K562 (cell line): ENCODE measurements at places on chromosomes 5 and 9. TPM values are rescaled to one million over a fixed set of nuclear protein-coding genes. Genes with fewer than 3 reads are reported as not detected.

DNA sequence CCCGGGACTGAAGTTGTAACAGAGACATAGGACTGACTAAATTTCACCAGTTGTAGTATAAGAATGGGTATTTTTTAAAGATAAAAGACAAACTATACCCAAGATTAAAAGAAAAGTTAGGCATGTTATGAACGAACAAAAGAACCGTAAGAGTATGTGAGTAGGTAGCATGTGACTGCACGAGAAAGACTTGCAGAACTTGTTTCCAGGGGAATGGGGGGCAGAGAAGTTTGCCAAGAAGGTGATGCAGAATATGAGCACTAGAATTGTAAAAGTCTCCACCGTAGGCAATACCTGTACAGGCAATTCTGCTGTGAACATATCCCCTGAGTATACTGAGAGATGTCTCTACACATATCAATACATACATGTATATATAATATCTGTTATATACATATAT is 614.7 kb downstream of the PRELID2 start:
- DNase-seq, result no peak

DNA sequence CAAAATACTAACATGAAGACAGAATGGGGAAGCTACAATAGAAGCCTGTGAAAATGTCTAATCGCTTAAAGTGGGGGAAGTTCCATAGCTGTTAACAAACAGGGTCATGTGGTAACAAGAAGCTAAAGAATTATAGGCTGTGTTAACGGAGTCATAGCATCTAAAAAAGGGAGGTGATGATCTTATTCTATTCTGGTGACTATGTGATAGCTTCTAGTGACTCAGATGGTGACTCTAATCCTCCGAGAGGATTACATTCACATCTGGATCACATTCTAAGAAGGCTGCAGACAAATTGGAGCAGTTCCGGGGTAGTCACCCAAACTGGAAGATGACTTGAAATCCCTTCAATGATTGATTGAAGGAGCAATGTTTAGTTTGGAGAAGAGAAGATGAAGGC is 142.1 kb downstream of the LIFR start:
- no peak for DNase-seq

DNA sequence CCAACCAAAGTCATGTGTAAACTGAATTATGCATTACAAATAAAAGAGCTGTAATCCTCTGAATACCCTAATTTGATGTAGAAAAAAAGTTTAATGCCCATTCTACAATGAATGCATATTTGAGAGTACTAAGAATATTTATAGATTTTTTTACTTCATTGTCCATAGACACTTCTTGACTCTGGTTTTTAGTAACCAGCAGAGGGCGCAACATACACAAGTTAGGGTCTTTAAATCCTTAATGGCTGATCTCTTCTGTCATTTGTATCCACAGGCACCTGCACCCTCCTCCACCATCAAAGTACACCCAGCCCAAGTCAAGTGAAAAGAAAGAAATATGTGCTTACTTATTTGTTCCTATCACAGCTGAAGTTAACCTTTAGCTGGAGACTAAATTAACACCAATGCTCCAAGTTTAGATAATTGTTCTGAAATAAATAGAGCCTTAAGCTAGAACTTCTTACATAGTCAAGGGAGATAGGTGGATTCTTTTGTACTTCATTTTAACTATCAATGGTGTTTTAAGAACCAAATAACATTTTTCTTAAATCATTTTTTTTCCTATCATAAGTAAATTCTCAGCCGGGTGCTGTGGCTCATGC is 524.2 kb upstream of the DAB2 start:
- peak; percentile 42 for DNase-seq

GRCh38 chr5:172186114-172186695 is 1.8 kb downstream of the STK10 start:
- DNase-seq, result no peak

The KCNV2 gene
- not detected in 2 replicates for total RNA-seq

- DNase-seq, result no peak
Observed at GRCh38 chr5:68383888-68384310, 168.3 kb downstream of the PIK3R1 start.

The C5 gene
- total RNA-seq, result 0.42 and 0.56 TPM in 2 replicates
